ENCODE measurements at places on chromosomes 7 and 10.
A peak's percentile ranks its signal among the peaks of the same experiment; 100 is the strongest.

GRCh38 chr10:123496375-123496774 is 169.8 kb upstream of the GPR26 start:
- DNase-seq = no peak

DNA sequence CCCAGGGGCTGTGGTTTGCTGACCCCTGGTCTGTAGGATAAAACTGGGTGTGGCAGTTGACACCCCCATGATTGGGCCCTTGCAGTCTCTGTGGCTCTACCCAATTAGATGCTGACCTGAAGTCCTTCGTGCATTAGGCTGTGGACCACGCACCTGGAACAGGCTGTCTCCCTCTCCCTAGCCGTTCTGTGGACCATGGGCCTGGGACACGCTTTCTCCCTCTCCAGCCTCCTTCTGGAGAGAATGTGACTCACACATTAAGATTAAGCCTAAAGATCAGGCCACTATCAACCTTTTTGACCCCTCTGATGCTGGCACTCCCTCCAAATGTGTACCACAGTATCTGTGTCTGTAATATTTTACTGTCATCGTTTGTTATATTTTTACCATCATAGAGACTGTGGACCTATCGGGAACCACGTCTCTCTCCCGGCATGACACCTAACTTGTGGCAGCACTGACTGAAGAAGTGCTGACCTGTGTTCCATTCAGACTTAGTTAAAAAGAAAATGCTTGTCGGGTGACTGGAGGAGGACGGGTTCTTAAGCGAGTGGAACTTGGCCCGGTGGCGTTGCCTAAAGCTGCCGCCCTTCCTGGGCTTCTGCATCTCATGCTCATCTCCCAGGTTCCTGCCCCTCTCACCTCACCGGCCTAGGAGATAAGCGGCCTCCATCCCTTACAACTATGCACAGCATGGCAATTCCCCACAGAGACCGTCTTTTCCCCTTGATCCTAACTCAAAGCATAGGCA is 92.8 kb downstream of the WDR37 start:
- DNase-seq = no peak

GRCh38 chr10:131000743-131001142 is 310.8 kb downstream of the TCERG1L start:
- no peak for DNase-seq

DNA sequence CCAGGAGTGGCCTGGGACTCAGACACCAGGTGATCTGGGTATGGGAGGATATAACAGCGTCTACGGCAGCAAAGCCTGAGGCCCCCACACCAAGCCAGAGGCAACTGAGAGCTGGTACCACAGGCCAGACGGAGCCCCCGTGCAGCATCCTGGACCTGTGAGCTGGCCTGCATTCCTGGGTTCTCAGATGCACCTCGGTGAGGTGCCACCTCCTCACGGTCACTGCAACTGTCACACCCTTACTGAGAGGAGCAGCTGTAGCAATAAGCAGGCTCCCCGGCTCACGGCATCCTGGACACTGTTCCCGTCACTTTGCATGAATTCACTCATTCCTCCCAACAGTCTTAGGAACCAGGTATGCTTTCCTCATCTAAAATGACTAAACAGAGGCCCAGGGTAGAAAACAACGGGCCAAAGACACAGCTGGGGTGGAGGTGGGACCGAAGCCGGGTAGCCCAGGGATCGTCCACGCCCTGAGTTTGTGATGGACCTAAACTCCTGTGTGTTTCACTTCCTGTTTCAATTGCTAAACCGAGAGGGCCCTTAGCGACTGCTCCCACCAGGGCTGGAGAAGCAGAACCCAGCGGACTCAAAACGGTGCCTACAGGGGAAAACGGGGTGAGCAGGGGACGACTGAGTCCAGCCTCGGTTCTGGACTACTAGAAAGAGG is 98.7 kb downstream of the CTBP2 start:
- no peak for DNase-seq

- no peak for DNase-seq
These were observed 25.8 kb upstream of the SH2B2 start for GRCh38 chr7:102260856-102261255.

DNA sequence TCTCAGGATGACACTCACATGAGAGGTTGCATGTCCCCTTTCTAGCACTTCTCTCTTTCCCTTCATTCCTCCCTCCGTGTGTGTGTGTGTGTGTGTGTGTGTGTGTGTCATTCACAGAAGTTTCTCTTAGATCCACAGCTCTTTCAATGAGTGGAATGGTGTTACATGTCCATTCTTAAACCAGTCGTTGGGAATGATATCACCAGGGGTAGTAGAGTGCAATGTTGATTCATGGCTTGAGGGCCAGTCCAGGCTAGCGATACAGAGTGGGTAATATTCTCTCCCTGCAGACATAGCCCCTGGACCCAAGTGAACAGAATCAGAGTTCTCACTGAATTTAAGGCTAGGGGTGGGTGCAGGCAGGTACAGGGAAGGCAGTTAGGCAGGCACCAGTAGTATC is 187.8 kb downstream of the SDK1 start:
- no peak for DNase-seq

GRCh38 chr7:46178661-46179060 is 257.6 kb upstream of the IGFBP3 start:
- no peak for DNase-seq

DNA sequence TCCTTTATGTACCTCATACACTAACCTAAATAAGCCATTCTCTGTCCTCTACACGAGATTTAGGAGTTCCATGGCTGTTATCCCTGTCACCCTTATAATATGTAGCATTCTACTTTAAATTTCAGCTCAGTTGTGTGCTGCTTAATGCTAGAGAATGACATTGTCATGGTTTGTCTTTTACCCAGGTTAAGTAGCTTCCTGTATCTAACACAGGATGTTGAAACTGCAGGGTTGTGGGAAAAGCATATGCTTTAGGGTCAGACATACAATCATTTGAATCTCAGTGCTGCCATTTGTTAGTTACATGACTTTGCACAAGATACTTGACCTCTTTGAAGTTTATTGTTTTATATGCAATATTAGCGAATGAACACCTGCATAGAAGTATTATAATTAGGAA is 235.1 kb upstream of the CACNA2D1 start:
- DNase-seq = peak; percentile 42

DNA sequence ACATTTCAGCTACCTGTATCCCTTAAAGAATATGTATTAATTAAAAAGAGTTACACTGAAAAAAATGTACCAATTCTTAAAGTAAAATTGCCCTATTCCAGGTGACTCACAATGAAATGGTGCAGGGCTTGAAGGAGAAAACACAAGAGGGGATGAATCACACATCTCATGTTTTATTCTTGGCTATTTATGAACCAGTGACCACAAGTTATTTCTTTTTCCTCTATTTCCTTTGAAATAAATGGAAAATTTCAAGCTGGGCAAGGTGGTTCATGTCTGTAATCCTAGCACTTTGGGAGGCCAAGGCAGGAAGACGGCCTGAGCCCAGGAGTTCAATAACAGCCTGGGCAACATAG is 106.8 kb downstream of the UBE2H start:
- DNase-seq = no peak
